ENCODE measurements at places on chromosomes 2 and 18.

- DNase-seq, result no peak
These were observed 392.6 kb upstream of the CHST9 start for GRCh38 chr18:27577752-27578151.

DNA sequence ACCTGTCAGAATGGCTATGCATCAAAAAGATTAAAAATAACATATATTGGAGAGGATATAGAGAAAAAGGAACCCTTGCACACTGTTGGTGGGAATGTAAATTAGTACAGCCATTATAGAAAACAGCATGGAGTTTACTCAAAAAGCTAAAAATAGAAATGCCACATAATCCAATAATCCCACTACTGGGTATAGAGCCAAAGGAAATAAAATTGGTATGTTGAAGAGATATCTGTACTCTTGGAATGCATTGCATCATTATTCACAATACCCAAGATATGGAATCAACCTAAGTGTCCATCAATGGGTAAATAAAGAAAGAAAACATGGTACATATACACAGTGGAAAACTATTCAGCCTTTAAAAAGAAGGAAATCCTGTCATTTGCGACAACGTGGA, 77.2 kb downstream of the C1D start:
- no peak for DNase-seq

GRCh38 chr2:200930947-200931626, 32.4 kb downstream of the ORC2 start:
- DNase-seq, result no peak

DNA sequence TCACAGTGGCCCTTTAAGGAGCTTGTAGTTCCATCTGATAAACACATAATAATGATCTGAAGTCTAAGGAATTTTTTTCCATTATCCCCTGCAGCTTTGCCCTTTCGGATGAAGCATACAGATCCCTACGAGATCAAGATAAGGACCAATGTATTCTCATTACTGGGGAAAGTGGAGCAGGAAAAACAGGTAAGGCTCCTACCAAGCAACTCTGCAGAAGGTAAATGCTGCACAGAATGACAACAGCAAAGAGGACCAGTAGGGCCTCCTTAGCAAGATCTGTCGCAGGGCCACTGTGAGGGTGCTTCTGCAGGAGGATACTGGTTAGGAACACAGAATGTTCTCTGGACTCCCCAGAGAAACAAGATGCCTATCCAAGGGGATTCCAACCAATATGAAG, 84.6 kb downstream of the MYO1B start:
- no peak for DNase-seq

GRCh38 chr2:23385748-23386338, 864 bp downstream of the KLHL29 start:
- DNase-seq, result peak; percentile 26

GRCh38 chr2:47221039-47221438, 65.9 kb upstream of the STPG4 start:
- no peak for DNase-seq

- DNase-seq, result no peak
These were observed 593 bp downstream of the SP140L start for GRCh38 chr2:230327418-230328154.

DNA sequence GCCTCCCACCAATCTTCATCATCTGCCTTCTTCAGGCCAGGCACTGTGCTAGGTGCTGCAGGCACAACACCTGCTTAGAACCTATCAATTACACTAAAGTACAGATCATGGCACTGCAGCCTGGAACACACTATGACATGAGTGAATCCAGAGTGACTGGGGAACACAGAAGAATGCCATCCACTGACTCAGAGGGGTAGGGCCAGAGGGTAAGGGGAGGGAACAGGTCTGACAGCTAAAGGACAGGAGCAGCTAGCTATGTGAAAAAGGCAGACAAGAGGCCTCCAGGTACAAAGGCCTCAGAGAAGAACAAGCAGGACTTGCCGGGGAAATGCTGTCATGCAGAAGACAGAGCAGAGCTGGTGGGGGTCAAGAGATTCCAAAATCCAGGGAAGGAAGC, 53.3 kb upstream of the ACAA2 start:
- DNase-seq, result no peak

GRCh38 chr18:42001801-42002200, 46.8 kb downstream of the PIK3C3 start:
- no peak for DNase-seq

GRCh38 chr2:144213797-144214196, 306.1 kb downstream of the ZEB2 start:
- no peak for DNase-seq

DNA sequence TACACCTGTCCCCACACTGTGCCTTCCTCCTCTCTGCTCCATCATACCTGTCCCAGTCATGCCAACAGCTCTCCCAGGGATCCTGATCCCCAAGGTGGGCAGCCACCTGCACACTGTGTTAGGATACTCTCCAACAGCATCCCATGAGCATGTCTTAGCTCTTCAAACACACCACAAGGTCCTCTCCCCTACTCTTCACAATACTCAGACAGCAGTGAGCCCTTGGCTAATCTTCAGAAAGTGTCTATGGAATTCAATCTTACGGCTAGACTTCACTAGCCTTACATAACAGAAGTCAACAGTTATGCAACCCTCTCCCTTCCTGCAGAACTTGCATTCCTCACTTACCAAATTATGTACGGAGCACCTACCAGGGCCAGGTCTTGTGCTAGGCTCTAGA, 79.9 kb downstream of the MYO5B start:
- DNase-seq, result no peak

GRCh38 chr18:10077986-10078385, 164.2 kb downstream of the VAPA start:
- DNase-seq, result no peak

DNA sequence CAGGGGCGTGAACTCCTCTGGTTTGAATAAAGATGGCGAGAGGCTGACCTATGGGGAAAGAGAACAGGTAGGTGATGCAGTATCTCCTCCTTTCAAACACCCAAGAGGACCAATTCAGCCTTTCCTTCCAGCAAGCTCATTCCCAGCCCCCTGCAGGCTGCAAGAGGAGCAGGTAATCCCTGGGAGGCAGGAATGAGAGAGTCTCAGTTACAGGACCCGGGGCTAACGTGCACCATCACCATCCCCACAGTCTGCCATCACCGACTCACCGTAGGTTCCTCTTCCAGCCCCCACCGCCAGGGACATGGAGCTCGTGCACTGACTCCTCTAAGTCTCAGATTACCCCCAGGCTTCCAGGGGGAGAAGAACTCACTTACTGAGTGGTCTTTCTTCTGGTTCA, 26.7 kb downstream of the XDH start:
- DNase-seq, result no peak

GRCh38 chr18:48317781-48318381, 91.3 kb downstream of the ZBTB7C start:
- no peak for DNase-seq

DNA sequence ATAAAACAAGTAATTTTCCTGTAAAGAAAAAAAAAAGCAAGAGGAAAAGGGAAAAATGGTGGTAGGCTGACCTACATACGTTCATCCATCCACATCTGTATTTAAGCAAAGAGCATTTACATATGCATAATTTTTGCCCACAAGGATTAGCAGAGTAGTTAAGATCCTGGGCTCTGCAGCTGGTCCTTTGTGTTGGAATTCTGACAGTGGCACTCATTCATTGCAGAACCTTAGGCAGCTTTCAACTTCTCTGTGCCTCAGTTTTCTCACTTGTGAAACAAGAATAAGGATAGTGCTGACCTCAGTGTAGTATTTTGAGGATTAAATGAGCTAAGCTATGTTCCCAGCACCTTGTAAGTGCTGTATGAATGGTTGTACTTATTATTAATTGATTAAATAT, 211.3 kb downstream of the ARL4C start:
- DNase-seq, result no peak

DNA sequence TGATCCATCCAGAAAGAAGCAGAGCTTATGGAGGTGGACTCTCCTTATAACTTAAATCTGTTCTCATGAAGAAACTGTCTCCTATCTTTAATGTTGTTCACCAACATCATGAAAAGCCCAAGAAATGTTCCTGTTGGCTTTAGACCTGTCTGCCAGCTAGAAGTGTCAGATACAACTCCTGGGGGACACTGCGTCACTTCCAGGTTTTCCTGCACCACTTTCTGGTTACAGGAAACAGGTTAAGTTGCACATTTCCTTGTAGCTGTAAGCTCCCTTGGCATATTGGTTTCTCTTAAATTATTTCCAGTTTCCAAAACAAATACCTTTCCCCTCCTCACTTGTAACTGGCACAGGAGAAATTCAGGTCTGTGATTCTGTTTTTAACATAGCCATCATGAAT, 2.9 kb downstream of the CEP68 start:
- no peak for DNase-seq

GRCh38 chr2:195766691-195767090, 109.7 kb downstream of the SLC39A10 start:
- DNase-seq, result no peak

- DNase-seq, result no peak
These were observed 88.5 kb downstream of the PTRHD1 start for GRCh38 chr2:24704692-24705091.

DNA sequence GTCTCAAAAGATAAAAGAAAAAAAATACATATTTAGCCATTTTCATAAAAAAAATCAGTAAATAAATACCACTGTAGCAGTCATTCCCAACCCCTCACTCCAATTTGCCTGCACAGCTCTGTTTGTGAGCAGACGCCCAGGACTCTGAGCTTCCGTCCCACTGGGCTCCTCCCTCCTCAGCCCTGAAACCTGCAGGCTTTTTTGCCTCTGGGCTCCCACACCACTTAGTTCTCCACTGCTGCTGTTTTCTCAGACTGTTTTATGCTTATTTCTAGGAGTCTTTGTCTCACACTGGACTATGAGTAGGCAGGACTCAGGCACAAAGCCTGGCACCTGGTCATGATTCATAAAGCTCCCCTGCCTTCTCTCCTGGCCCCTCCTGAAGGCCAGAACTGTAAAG, 6.1 kb upstream of the CXCR1 start:
- no peak for DNase-seq

DNA sequence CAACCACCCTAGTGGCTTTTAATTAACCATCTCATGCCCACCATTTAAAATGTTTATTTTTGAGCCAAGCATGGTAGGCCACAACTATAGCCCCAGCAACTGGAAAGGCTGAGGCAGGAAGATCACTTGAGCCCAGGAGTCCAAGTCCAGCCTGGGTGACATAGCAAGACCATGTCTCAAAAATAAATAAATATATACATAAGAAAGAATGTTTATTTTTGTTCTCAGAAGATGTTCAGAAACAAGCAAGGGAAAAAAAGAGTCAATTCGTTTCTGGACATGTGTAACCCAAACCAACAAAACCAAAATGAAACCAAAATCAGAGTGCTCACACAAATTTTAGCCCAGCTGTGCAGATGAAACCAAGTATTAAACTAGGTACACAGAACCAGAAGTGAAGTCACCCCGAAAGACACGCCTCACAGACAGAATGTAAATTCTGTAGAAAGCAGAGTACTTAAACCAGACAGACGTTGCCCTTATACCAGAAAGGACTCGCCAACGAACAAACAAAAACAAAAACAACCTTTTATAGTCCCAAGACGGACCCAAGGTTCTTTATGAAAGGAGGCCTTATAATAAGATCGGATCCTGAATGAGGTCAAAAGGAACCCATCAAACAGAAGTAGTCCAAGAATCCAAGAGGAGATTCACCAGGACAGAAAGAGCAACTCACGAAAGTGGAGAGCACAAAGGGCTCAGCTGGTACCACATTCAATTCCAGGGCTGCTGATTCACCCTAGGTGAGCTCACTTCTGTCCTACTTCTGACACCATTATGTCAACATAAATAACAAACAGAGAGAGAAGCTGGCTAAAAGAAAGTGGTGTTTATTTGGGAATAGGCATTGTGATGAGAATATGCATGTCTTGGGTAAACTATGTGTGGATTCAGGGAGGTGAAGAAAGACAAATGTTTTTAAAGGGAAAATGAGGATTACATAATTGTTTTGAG, 31.8 kb upstream of the MTCL1 start:
- DNase-seq, result no peak

DNA sequence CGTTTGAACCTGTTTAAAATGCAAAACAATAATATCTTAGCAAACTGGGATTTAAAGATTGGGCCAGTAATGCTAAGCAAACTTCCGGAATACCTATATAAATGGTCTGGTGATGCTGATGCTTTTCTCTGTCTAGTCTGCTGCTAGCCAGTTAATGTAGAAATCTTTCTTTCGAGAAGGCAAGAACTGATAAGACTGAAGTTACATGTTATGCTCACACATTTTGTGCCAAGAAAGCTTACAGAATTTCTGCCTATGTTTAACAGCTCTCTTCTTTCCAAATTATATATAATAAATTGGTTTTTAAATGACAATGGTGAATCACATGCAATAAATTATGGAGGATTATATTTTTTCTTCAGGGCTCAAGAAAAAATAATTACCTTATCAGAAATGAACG, 37.9 kb downstream of the GCA start:
- DNase-seq, result no peak

DNA sequence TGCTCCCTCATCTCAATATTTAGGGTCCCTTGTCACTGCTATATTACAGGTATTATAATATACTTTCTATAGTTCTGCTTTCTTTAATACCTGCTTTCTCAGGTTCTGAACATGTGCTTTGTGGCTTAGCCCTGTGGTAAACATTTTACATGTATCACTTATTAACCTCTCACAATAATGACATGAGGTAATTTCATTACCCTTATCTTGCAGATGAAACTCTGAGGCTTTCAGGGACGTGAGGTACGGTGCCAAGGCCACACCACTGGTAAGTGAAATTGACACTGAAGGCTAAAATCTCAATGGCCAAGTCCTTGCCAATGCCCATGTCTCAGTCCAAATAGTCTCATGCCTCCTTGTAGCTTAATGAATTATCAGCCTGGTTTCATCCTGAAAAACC, 21.7 kb downstream of the LINC00305 start:
- DNase-seq, result no peak

GRCh38 chr2:72036595-72036994, 111.1 kb downstream of the CYP26B1 start:
- no peak for DNase-seq

DNA sequence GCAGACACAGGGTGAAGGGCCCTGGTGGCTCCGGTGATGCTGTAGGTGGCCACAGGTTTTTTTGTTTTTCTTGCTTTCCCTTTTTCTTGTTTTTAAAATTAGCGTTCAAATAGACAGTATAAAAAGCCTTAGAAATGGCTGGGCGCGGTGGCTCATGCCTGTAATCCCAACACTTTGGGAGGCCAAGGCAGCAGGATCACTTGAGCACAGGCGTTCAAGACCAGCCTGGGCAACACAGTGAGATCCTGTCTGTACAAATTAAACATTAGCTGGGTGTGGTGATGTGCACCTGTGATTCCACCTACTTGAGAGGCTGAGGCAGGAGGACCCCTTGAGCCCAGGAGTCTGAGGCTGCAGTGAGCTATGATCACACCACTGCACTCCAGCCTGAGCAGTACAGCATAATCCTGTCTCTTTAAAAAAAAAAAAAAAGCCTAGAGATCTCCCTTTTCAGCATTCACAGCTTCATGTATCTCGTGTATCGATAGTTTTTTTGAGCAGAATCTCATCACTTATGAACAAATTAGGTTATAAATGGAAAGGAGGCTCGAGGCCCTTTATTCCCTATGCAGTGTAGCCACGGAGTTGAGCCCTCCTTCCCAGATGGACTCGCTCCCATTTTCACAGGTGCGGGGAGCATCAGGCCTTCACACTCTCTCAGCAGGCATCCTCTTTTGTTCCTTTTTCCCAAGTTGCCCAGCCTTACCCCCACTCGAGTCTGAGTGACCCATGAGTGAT, 50.8 kb downstream of the EMILIN2 start:
- no peak for DNase-seq
